Sciatic nerve (tissue), 2 donors: ENCODE measurements at places on chromosomes 6 and 20.

DNA sequence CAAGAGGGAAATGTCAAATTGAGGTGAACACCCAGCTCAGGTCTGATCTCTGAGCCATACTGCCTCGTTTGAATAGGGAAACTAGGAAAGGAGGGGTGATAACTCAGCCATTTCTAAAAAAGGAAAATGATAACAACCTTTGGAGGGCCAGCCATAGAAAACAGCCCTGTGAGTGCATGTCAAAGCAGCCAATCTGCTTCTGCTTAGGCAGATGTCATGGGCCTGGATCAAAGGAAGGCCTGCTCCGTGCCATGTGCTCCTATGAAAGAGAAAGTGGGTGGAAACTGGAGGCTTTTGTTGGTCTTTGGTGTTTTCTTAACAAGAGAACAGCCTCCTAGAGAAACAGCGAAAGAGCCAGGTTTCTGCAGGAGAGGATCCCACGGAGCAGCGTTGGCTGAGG, 428.0 kb downstream of the DHX35 start:
- no peak for DNase-seq

- DNase-seq = no peak
Measured at GRCh38 chr6:12113190-12113577, 101.1 kb downstream of the HIVEP1 start.

GRCh38 chr6:35586542-35586941, 73.8 kb upstream of the TULP1 start:
- no peak for DNase-seq

- DNase-seq = no peak
Measured at GRCh38 chr6:166586424-166587156, at the start of gene RAMACL. TSS of gene RAMACL (minus strand) at chr6:166586678. CDS start at chr6:166586477, 201 bp downstream.

DNA sequence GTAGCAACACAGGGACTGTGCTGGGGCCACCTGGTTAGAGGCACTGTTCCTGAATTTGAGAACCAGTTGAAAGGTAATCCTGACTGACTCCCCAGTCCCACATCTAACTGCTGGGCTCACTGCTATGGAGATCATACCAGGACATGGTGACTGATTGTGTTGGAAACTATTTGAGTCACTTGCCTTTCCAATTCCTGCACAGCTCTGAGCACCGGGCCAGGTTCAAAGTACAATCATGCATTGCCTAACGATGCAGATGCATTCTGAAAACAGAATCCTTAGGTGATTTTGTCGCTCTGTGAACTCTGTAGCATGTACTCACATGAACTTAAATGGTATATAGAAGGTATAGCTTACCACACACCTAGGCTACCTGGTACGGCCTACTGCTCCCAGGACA, 215.3 kb downstream of the BMP7 start:
- DNase-seq = no peak

DNA sequence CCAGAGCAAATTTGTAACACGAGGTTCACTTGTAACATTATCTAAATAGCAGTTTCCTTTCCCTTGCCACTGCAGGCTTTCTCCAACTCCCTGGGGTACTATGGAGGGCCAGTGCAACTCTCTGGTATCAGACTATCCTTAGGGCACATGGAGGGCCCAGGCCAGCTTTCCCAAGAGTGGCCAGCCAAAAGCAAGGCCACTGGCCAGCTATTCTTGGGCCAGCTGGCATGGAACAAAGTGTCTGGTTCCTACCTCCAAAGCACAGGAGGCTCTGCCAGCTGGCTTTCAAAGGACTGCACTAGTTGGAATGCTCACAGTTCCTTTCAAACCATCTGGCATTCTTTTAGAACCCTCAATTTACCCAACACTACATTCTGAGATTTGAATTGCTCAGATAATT, 8.7 kb downstream of the RNF24 start:
- no peak for DNase-seq

DNA sequence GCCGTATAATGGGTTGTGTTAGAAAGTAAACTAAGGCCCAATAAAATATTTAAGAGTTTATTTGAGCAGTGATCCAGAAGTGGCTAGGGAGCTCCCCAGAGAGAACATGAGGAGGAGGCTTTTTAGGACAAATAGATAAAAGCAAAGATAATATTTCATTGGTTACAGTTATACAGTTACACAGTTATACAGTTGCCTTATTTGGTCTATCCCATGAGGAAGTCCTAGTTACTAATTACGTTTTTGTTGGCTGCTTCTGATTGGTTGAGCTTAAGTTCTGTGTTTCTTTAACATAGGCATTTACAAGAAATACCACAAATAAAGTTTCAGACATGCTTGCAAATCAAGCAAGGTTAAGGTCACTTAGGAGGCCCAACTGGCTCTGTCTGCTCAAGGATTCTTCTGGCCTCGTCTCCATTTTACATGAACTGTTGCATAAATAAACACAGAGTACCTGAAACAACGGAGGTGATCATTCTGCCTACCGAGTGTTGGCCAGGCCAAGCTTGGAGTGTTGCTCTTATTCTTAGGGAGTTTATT, 7.0 kb downstream of the UBD start:
- no peak for DNase-seq

- no peak for DNase-seq
Measured at GRCh38 chr6:103236923-103237322, 1622.8 kb downstream of the HACE1 start.
